ENCODE measurements at places on chromosomes 12 and 14.

- no peak for DNase-seq
Observed at GRCh38 chr12:58914457-58914856, 5.8 kb downstream of the LRIG3 start.

GRCh38 chr12:95446506-95446900 lies 27.4 kb upstream of the METAP2 start:
- DNase-seq = no peak

DNA sequence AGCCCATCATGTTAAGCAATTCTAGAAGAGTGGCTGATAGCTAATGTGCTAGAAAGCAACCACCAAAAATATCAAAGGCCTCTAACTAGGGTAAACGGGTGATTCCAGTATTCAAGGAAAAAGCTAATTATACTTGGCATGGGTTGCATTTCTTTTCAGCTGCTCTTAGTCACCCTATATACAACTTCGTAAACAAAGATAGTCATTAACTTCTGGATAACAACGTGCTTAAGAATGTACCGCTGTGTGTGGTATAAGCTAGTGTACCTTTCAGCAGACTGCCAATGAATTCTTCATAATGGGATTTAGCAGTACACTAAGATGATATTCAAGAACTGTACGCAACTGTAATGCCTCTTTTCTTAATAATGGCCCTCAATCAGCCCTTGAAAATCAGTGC lies 42.2 kb upstream of the SLC6A13 start:
- no peak for DNase-seq

GRCh38 chr12:46944771-46945170 lies 119.0 kb upstream of the SLC38A4 start:
- DNase-seq = no peak

DNA sequence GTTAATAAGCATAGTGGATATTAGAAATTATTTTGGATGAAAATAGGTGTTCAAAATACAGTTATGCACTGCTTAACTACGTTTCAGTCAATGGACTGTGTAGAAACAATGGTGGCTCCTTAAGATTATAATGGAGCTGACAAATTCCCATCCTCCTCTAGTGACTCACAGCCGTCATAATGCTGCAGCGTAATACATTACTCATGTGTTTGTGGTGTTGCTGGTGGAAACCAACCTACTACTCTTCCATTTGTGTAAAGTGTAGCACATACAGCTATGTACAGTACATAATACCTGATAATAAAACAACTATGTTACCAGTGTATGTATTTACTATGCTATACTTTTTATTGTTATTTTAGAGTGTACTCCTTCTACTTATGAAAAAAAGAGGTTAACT lies 111.2 kb upstream of the TMCC3 start:
- no peak for DNase-seq

- DNase-seq = no peak
Observed at GRCh38 chr12:124279315-124279714, 15.6 kb upstream of the RFLNA start.

GRCh38 chr12:80188576-80188975 lies 89.2 kb downstream of the OTOGL start:
- no peak for DNase-seq

GRCh38 chr14:25406818-25407217 lies 356.9 kb upstream of the STXBP6 start:
- DNase-seq = peak; percentile 14

- DNase-seq = no peak
Observed at GRCh38 chr12:11641522-11641921, 8.0 kb upstream of the ETV6 start.

DNA sequence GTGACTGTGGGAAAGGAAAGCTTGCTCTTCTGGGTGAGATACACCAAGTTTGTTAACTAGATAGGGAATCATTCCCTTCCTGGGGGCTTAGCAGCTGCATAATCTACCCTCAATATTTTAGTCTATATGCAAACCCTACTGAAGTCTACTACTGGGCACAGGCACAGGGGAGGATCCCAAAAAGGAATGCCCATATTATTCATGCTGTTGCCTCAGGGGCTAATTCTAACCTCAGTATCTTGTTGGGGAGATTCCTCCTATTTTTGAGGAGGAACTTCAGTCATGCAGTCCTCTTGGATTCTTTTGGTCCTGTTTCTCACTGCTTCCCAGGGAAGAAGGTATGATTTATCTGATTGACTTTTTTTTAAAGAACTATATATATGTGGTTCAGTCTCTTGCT lies 58.9 kb upstream of the ANKS1B start:
- no peak for DNase-seq

DNA sequence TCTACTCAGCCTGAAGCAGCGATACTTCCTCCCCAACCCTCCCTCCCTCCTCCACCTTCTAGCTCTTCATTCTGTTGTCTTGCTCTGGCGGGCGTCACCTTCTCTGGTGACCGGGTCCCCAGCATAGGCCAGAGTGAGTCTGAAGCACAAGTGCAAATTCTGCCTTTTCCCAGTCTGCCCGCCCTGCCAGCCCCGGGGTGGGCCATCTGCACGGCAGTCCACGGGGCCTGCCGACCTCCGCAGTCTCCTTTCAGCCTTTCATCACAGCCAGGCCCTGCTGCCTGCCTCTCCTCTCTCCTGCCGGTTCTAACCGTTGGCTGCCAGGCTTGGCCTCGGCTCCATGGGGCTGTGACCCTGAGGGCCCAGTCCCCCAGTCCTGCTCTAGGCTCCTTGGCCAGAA lies 58.7 kb downstream of the TESC start:
- no peak for DNase-seq

DNA sequence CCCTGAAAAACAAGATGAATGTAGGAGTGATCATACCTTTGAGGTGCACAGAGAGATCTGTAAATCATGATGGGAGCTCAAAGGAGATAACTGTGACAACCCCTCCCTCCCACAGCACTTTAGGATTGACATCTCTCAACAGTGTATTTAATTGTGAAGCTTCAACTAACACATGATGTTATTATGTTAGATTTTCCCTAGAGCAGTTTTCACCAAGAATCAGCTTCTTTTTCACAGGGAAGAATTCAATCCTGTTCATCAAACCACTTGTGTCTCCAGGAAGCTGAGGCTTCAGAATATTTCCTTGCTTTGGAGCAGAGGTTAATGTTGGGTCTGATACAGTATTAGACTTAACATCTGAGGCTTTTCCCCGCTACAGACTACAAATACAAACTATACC lies 11.8 kb downstream of the RPS6KA5 start:
- DNase-seq = no peak

DNA sequence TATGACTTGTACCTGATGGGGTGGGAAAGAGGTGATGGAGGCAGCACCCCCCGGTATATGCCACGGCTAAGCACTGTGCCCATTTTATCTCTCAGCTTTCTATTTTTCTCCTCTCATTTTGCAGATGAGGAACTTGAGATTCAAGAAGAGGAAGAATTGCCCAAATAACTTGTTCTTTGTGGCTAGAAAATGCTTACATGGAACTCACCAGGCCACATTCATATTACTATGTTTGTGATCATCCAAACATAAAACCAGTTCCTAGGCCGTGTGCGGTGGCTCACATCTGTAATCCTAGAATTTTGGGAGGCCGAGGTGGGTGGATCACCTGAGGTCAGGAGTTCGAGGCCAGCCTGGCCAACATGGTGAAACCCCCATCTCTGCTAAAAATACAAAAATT lies 14.5 kb upstream of the PSMD9 start:
- no peak for DNase-seq

DNA sequence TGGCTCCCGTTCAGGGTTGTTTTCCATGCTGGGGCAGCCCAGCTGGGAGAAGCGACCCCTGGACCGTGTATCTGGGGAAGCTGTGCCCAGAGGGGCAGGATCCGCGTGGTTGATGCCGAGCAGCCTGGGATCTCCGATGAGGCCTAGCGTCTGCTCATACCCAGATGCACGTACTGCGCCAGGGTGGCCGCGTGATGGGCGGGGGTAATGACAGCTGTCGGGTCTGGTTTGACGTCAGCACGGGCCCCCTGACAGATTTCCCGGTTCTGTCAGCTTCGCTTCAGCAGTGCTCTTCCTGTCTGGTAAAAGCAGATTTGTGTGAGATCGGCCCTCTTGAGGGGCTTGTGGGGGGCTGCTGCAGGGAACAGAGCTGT lies 147.3 kb downstream of the TSPAN9 start:
- DNase-seq = no peak

- DNase-seq = no peak
Observed at GRCh38 chr12:15698377-15698871, 90.8 kb downstream of the EPS8 start.

GRCh38 chr12:5685935-5686334 lies 254.0 kb downstream of the NTF3 start:
- DNase-seq = no peak

- DNase-seq = peak; percentile 10
Observed at GRCh38 chr12:101891462-101891971, 14.1 kb downstream of the DRAM1 start.

DNA sequence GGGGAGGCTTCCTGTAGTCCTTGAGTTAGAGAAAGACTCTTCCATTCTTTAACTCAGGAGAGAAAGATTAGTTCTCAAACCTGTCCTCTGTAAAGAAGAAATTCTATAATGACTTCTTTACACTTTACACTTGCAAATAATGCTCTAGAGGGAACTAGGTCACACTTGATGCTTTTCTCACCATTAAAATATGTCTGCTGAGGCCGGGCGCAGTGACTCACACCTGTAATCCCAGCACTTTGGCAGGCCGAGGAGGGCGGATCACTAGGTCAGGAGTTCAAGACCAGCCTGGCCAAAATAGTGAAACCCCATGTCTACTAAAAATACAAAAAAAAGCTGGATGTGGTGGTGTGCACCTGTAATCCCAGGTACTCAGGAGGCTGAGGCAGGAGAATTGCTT lies 6.3 kb downstream of the NTN4 start:
- DNase-seq = no peak

DNA sequence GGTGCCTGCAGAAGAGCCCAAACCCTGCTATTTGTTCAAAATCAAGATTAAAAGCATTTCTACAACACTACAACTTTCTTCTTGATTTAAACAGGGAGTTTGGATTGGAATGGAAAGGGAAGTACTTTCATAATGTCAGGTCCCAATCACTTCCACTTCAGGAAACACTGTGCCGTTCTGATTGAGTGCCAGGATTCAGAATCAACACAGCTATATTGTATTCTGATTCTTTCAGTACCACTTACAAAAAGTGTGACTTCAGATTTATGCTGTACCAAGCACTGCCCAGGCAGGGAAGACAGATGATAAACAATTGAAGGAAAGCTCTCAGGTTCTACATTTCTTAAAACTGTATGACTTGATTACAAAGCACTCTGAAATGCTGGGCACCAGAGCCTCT lies 3.2 kb downstream of the TDP1 start:
- no peak for DNase-seq

DNA sequence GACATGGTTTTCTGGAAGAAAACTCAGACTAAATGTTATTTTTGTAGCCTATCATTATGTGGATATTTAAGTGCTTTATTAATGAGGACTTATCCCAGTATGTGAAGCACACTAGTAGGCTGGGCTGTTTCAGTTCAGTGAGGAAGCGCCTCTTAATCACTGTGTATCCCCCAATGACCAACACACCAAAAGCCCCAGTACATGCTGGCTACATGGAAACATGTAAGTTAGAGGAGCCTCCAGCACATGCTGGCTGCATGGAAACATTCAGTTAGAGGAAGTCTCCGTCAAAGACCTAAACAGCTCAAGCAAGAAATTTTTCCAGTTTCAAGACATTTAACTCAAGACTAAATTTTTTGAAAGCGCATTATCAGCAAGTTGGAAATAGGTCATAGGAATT lies 26.8 kb downstream of the DICER1 start:
- DNase-seq = no peak

- no peak for DNase-seq
Observed at GRCh38 chr14:68361231-68361630, 431.6 kb downstream of the ZFP36L1 start.

Data from stimulated activated naive CD8-positive, alpha-beta T cell treated with anti-CD3 and anti-CD28 coated beads, Interleukin-15, Interleukin-2, amounts not matched to agents 100 U/mL and 50 U/mL, for 24 hours (primary cell).